ENCODE measurements at places on chromosomes 16 and 17.

- no peak for DNase-seq
These were observed 8.6 kb downstream of the ZNF750 start for GRCh38 chr17:82831041-82831817.

DNA sequence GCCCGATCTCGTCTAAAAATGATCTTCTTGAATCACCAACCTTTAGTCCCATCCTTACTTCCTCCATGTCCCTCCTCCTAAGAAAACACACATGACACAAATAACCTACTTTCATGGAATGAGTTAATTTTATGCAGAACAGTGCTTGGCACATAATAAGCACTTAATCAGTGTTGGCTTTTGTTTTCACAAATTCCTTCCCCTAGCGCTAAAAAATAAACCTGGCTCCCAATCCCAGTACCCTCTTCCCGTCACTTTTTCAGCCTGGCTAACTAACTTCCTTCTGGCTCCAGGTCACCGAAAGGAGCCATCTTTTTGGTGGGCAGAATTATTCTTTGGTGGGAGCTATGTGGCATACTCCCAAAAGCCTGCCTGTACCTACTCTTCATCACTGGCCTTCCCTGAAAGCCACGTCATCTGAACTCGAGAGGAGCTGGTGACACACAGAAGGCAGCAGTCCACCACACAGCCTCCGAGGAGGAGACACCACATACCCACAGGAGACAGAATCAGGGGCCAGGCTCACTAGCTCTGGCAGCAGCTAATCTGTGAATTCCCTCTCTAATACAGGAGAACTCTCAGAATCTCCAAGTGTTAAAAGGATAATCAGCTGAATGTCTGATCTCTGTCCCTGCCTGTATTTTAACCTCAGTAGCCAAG, 114.5 kb downstream of the SMG6 start:
- no peak for DNase-seq

- DNase-seq: no peak
These were observed 1.2 kb downstream of the COX10 start for GRCh38 chr17:14070344-14070984.

- no peak for DNase-seq
These were observed 2.3 kb downstream of the DNASE1 start for GRCh38 chr16:3656491-3657468.

GRCh38 chr17:1957037-1957436, 68.1 kb downstream of the RTN4RL1 start:
- DNase-seq: no peak

- DNase-seq: peak; percentile 60
These were observed 32.1 kb downstream of the CDK5RAP3 start for GRCh38 chr17:48002916-48003416.

GRCh38 chr16:88830783-88831182, 19.1 kb upstream of the APRT start:
- no peak for DNase-seq

GRCh38 chr17:76738468-76738850, 540 bp downstream of the MFSD11 start:
- DNase-seq: no peak

DNA sequence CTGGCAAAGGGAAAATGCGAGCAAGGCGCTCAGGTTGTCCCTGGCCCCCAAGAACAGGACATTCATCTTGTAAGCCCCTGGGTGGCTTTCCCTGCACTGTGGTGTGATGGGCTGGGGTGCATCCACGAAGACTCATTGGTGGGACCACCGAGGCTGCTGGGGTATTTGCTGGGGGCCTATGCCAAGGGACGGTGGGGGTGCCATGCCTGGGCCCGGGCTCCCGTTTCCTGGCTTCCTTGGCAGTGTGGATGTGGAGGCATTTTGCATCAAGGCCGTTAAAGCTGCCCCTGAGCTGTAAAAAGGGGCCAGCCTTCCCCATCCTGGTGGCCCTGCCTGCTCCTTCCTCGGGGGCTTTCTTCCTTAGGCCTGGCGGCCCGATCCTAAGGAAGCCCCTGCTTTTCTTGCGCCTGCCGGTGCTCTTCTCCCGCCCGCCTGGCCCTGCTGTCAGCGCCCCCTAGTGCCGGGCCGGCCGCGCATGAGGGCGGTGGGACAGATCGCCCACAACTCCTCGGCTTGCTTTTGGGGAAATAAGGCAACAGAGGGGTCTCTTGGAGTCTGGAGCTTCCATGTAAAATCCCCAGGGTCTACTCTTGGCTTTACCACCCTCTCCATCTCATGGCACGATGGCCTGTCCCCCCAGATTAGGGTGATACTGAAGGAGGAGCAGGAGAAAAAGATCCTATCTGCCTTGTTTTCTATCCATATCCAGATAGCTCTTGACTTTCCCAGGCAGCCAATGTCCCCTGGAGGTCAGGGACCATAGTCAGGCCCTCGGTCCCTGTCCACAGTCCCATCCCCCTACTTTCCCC, 9.8 kb upstream of the TBX2 start:
- DNase-seq: no peak

- no peak for DNase-seq
These were observed 87.4 kb upstream of the GRIN2A start for GRCh38 chr16:10269632-10270031.
